ENCODE measurements at places on chromosomes 7 and 10. TPM values are rescaled to one million over a fixed set of nuclear protein-coding genes. Genes with fewer than 3 reads are reported as not detected.

DNA sequence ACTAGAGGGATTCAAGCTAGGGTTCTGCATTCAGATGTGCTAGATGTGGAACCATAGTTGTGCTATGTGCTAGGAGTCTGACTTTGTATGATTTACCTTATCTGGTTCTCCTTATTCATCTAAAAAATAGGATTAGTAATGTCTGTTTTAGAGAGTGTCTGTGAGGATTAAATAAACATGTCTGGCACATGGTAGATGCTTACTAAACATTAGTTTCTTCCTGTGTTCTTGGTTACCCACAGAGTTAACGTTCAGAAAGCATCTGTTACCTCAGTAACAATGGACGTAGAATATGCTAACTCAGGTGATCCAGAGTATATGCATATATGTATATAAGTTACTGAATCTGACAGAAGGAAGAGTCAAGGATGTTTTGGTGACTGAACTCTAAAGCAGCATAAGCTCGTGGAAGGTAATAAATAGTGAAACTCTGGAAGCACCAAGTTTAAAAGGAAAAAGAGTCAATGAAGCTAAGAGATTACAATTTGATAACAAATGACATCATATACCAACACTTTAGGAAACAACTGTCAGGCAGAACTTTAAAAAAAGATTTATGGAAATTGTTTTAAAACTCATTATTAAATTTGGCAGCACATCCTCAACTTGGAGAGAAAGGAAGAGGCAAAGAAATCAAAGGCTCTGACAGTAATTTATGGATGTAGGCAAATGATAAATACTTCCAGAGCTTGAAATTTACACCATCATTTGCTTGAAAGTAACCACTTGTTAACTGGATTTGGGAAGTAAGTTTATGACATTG, 127.0 kb downstream of the CCNY start:
- DNase-seq, result peak; percentile 39

SP4 gene
- 8.4 TPM for total RNA-seq

GRCh38 chr10:13924040-13924725, 337.4 kb downstream of the PRPF18 start:
- DNase-seq, result peak; percentile 52

DNA sequence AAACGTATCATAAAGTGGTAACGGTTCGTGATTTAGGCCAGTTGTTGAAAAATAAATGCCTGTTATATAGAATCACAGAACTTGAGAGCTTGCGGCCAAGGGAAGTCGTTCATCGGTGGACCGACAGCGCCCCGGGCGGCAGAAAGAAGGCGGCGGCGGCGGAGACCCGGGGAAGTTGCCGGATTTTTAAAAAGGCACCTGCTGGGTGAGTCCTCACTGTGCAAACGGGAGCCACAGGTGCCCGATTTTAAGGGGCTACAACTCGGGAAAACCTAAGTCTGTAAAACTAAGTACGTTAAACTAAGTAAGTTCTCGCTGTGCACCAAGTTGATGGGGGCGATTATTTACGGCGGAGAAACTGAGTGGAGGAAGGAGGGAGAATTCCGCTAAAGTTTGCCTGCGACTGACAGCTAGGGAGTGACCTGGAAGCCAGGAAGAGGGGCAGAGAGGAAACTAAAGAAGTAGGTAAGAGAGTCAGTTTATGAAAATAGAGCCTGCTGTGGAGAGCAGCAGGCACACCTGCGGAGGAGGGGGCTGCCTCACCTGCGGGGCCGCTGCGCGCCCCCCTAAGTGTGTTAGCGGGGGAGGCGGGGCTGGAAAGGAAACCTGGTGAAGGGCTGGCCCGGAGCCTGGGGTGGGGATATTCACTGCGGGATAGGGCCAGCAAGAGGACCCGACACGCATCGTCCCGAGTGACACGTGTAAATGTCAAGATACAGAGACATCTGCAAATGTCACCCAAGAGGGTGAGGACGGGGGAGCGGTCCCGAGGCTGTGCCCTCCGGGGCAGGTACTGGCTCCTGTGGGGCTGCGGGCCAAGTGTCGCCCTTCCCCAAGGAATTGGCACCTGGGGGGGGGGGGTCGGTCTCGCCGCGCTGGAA, 996 bp downstream of the ADAM12 start:
- peak; percentile 46 for DNase-seq

ZP3 gene
- 1.0 TPM for total RNA-seq

DNA sequence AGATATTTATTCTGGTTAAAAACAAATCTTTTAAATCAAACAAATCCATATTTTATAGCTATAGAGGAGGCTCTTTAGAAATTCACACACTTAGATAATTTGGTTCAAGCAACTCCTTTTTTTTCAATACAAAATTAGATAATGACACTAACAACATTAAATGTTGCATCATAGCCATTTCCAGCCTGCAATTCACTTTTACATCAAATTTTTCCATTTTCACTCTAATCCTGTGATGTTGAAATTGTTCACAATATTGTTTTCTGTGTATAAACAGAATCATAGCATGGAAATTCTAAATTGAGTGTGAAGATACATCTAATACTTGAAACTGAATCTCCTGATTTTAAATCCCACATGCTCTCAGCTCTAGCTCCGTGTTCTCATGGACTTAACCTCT, 482.6 kb downstream of the INHBA start:
- DNase-seq, result no peak

RAMP3 gene
- total RNA-seq, result 116 TPM

GRCh38 chr7:17689361-17689902, 250.9 kb downstream of the SNX13 start:
- DNase-seq, result no peak

CYP2C19 gene
- not detected for total RNA-seq

DNA sequence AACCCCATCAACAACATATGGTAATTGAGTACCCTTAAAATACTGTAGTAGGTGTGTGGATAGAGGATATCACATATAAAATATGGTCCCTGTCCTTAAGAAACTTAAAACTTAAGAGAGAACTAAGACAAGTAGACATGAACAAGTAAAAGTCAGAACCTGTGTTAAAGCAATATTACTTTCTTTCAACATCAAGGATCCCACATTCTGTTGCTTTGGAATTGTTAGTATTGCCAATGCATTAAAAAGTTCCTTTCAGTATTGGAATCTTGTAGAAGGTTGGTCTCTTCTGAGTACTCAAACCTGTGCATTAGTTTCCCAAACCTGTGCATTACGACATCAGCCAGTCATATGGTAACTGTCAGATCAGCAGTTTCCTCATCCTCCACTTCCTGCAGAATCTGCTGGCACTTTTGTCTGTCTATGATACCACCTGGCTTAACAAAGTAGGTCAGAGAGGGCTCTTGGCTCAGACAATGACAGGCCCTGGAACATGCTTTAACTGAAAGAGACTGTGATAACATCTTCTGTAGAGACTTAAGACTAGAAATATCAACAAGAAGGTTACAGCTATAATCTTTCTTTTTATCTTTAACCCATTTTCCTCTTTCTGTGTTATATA, 56.5 kb downstream of the CCDC71L start:
- peak; percentile 48 for DNase-seq

DNA sequence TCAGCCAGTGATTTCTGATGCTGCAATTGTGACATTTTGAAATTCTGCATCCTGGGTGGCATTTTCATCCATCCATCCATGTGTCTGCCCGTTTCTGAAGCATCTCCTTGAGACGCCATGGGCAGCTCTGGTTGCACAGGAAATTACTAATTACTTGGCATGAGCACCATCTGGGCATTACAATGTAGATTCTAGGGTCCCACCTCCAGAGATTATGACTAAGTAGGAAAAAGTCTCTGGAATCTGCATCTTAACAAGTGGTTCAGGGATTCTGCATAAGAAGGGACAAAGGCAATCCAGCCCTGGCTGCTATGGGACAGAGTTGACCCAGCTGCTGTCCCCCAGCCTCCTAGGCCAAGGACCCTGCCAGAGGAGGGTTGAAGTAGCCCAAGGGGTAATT, 65.3 kb downstream of the CUZD1 start:
- DNase-seq, result peak; percentile 45

GRCh38 chr7:47601119-47601880, 19.4 kb upstream of the TNS3 start:
- peak; percentile 78 for DNase-seq

- no peak for DNase-seq
These were observed 6.8 kb upstream of the HECW1 start for GRCh38 chr7:43105521-43106120.

MYOZ1 gene
- total RNA-seq, result not detected
